NCI-H2107 (cell line): ENCODE measurements at places on chromosomes 11 and 22.

DNA sequence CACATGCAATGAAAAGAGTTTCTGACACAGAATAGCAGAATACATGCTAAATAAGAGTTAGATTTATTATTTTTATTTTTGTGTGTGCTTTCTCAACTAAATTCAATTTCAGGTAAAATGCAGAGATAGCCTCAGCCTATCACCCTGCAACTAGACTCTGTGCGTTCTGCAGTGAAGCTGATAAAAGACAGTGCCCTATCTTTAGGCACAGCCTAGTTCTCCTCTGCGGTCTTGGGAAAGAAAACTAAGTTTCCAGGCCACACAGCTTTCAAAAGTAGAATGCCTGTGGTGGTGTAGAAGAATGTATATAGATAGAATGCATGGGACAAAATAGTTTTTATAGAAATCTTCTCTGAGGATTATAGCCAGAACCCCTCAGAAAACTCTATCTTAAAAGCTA, 12.0 kb upstream of the MMP1 start:
- no peak for DNase-seq

DNA sequence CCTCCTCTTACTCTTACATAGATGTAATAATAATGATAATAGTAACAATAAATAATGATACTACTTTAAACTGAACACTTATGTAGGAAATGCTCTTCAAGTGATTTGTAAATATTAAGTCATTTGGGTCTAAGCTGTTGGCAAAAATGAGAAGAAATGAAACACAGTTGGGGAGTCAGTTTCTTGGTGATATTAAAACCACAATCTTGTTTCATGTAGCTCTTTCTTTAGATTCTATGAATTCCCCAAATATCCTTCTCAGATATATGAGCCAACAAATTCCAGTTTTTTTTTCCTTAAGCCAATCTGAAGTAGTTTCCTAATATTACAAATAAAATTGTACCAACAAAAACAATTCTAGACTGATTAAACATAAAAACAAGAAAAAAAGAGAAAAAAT, 1115.6 kb upstream of the CNTN5 start:
- DNase-seq = no peak

- DNase-seq = no peak
These were observed 203.7 kb downstream of the GRIK4 start for GRCh38 chr11:120715239-120715638.

DNA sequence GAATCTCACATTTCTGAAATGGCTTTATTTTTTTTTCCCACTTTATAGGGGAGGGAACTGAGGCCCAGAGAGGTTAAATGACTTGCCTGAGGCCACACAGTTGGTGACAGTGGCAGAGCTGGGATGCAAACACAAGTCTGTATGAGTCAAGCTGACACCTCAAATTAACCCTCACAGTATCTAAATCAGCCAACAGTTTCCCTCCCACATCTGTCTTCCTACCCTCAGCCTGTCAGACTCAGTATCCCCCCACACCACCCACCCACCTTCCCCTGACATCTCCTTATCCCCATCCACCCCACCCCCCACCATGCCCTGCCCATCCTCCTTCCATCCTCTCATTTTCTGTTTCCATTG, 95.2 kb downstream of the TP53I11 start:
- no peak for DNase-seq

DNA sequence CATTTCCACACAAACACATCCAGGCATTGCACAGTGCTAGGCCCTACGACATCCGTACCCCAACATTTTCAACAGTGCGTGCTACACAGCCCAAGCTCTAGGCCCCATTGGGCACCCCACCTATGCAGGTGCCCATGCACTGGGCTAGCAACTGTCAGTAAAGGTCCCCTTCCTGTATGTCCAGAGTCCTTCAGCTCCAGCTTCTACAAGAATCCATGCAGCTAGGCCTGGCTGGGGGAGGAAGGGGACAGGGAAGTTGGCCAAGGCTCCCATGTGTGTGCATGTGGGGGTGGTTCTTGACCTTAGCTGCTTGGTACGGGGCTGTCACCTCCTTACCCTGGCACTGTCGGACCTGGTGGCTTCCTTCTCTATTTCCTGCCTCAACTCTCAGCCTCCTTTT, 1.3 kb downstream of the B3GAT1 start:
- no peak for DNase-seq

GRCh38 chr11:76701294-76702040, 30.9 kb upstream of the LRRC32 start:
- DNase-seq = no peak

GRCh38 chr11:78927511-78927910, 352.8 kb upstream of the NARS2 start:
- no peak for DNase-seq

- no peak for DNase-seq
These were observed 179.1 kb downstream of the BLID start for GRCh38 chr11:121936781-121937447.

DNA sequence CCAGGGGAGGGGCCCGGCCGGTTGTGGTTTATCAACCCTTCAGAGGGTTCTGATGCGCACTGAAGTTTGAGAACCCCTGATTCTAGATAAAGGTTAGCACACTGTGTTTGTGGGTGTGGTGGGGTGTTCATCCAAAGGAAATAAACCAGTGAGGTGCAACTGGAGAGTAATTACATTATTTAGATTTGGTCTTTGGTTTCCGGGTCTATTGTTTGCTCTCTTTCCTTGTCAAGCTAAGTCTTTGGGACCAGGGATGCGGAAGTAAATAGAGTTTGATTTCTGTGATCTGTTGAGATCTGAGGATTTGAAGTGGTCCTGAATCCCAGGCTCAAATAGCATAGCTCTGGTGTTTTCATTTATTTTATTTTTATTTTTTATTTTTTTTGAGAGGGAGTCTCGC, 50.5 kb upstream of the CLMP start:
- DNase-seq = no peak

GRCh38 chr11:46522682-46523281, 71.0 kb downstream of the AMBRA1 start:
- no peak for DNase-seq
